Fibroblast of lung (primary cell): ENCODE measurements at places on chromosomes 16 and 17.

- no peak for DNase-seq
These were observed 152.1 kb upstream of the PLCG2 start for GRCh38 chr16:81627024-81627423.

- DNase-seq = no peak
These were observed 38.2 kb upstream of the ZFHX3 start for GRCh38 chr16:73086108-73086507.

DNA sequence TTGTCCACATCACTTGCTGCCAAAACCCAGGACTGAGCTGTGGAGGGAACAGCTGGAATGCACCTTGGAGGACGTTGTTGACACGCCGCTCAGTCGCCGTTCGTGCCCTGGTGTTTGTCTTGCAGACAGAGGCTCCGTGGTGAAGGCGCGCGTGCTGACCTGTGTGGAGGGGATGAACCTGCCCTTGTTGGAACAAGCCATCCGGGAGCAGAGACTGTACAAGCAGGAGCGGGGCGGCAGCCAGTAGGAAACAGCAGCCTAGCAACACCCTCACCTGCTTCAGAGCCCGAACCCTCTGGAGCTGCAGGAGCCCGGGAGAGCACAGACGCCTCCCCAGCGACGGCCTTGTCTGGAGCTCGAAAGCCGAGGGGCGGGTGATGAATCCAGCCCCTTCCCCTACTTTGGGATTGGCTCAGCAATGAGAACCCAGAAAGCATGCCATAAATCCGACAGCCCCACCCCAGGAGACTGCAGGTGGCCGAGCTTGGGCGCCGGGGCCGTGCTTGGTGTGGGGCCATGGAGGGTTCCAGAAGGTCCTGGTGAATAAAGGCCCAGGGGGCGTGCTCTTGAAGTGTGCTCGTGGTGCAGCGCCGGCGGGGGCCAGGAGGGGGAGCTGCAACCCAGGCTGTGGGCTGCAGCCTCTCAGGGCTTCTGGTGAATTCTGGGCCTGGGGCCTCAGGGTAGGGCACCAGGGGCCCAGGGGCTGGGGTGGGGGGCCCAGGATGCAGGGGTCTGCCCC lies 470 bp upstream of the CDK3 start:
- no peak for DNase-seq

DNA sequence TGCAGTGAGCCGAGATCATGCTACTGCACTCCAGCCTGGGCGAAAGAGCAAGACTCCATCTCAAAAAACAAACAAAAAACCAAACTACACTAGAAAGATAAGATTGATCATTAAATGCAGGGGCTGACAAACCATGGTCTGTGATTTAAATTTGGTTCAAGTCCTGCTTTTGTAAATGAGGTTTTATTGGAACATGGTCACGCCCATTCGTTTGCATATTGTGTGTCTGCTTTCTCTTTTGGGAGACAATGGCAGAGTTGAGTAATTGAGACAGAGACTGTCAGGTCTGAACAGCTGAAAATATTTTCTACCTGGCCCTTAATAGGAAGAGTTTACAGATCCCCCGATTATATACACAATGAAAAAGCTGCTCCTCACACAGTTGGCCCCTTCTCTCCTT lies 235.5 kb upstream of the EEF2KMT start:
- no peak for DNase-seq

- no peak for DNase-seq
These were observed 52.3 kb downstream of the MSI2 start for GRCh38 chr17:57308543-57309186.

- DNase-seq = no peak
These were observed 27.4 kb downstream of the RAB11FIP4 start for GRCh38 chr17:31418773-31419350.

- peak; percentile 33 for DNase-seq
These were observed 727 bp upstream of the MBTPS1 start for GRCh38 chr16:84117494-84117843.

DNA sequence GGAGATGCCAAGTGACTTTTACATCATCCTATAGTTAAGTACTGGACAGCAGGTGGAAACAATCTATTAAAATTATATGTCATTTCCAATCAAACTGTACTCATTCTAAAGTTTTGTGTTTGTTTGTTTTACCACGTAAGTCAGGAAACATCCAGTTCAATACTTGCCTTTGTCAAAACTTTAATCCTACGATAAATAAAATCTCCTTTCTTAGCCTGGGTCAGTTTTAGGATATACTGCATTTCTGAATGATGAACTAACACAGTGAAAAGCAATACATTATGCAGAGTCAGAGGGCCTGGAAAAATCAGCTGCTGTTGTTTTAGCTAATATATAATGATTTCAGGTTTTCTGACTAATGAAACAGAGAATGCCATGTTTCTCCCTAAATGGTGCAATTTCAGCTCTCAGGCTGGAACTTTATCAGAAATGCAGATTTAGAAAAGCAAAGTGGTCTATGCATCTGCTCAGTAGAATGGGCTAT lies 756.4 kb downstream of the CDH11 start:
- peak; percentile 39 for DNase-seq

GRCh38 chr17:3906881-3907280 lies 9.4 kb downstream of the P2RX1 start:
- no peak for DNase-seq

DNA sequence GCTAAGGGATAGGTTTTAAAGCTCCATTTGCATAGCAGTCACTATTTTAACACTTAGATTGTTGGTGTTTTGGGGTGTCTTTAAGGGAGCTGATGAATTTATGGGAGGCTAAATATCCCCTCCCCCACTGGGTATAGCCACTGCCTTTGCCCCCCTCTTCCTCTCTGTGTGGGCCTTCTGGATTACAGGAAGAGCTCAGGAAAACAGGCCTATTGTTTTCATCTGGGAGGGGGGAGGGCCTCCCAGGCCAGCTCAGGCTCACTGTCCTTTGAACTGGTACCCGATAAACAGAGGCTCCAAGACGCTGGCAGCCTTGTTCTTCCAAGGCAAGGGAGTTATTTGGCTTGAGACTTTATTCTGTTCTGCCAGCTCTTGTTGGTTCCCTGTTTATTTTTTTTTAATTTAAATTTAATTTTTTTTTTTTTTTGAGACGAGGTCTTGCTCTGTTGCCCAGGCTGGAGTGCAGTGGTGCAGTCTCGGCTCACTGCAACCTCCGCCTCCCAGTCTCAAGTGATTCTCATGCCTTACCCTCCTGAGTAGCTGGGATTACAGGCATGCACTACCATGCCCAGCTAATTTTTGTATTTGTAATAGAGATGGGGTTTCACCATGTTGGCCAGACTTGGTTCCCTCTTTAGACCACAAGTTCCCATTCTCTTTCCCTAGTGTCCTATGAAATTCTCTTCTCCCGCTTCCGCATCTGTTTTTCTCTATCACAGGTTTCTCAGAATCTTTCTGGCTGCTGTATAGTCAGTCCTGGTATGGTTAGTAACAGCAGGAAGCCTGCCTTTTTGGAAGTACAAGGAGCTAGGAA lies 25.1 kb downstream of the MINK1 start:
- DNase-seq = no peak

DNA sequence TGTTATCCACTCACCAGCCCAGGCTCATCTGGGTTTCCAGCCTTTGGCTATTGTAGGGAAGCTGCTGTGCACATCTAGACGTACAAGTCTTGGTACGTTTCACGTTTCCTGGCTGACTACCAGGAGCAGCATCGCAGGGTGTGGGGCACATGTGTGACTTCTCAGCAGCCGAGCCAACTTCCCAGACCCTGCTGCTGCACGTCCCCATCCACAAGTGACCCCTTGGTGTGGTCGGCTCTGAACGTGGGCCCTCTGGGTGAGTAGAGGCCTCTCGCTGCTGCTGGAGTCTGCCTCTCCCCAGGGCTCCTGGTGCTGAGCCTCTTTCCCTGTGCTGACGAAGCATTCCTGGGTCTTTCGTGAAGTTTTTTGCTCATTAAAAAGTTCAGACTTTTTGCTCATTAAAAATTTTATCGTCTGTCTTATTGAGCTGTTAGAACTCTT lies 70.2 kb upstream of the ZNF750 start:
- DNase-seq = no peak

- DNase-seq = peak; percentile 38
These were observed 17.1 kb downstream of the TRAF4 start for GRCh38 chr17:28760601-28761562.

DNA sequence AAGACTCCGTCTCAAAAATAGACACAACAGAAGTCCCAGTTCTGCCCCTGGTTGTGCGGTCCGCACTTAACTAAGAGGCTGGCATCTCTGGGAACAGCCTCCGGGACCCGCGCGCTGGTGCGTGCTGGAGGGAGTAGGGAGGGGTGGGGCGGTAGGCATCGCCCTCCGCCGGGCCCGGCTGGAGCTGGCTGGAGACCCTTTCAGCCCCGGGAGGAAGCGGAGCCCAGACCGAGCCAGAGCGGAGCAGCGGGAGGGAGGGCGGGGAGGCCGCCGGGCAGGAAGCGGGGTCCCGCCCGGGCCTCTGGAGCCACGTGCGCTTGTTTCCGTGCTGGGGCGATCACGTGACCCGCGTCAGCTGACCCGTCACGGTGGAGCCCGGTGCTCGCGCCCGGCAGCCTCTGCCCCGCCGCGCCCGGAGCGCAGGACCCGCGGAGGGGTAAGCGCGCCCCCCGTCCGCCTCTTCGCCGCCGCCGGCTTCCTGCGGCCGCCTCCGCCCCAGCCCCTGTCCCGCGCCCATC lies at the start of gene WDR81:
TSS of gene WDR81 (plus strand) at position 354 of the 518 bp plus-strand sequence. CDS start 256 bp downstream, outside the sequence.
- peak; percentile 90 for DNase-seq

- no peak for DNase-seq
These were observed 222.3 kb downstream of the KATNIP start for GRCh38 chr16:27772093-27772825.

- DNase-seq = no peak
These were observed 193.3 kb downstream of the IRX3 start for GRCh38 chr16:54093281-54093680.

GRCh38 chr16:648071-648780 lies 939 bp upstream of the WDR90 start:
- DNase-seq = no peak

- peak; percentile 89 for DNase-seq
These were observed 4.5 kb downstream of the PMP22 start for GRCh38 chr17:15260376-15261257.

- no peak for DNase-seq
These were observed 46.8 kb downstream of the TMEM132E start for GRCh38 chr17:34626121-34626681.

GRCh38 chr16:49598383-49599170 lies 225.0 kb downstream of the C16orf78 start:
- DNase-seq = no peak

GRCh38 chr17:37698132-37698910 lies 46.5 kb downstream of the HNF1B start:
- peak; percentile 77 for DNase-seq

DNA sequence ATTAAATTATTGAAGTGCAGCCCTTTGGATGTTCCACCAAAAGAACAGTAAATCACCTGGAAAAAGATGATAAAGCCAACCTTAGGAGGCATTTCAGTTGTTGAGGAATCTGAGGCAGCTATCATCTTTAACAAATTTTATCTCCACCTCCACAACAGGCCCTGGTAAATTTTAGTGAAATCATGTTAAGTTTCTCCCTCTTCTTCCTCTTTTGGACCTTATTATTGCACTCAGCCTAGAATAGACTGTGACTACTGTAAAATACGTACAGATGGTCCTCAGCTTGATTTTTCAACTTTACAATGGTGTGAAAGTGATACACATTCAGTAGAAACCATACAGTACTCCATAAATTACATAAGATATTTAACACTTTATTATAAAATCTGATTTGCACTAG lies 90.3 kb downstream of the USP32 start:
- no peak for DNase-seq

DNA sequence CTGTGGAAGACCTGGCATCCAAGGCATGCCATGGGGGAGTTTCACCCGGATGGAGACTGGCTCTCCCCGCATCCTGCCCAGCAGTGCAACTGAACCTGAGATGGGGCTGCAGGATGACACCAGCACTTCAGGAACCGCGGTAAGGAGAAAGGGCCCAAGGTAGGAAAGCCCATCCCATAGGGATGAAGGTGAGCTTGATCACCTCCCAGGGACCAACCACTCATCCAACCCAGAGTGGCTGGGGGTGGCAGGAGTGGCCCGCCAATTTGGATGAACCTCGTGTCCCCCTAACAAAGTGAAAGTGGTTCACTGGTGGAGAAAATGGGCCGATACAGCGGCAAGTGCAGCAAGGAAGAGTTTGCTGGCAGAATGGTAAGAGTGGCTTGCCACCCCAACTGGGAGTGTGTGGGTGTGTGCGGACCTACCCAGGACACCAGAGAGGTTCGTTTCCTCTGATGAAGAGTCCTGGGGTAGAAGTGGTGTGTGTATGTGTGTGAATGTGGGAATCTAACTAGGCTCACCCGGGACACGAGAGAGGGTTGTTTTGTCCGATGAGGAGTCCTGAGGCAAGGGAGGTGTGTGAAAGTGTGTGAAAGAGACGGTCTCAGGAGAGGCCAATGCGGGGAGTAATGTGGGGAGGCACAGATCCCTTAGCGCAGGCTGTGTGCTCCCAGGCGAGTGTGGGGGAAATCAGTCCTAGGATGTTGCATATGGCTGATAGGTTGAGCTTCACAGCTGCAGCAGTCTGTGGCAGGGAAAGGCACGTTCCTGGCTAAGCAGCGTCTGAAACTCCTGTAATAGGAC lies 22.6 kb downstream of the ACSM1 start:
- DNase-seq = no peak

- no peak for DNase-seq
These were observed 93.8 kb downstream of the ZDHHC7 start for GRCh38 chr16:84917492-84917891.

GRCh38 chr17:6408276-6408675 lies 26.6 kb downstream of the AIPL1 start:
- no peak for DNase-seq

DNA sequence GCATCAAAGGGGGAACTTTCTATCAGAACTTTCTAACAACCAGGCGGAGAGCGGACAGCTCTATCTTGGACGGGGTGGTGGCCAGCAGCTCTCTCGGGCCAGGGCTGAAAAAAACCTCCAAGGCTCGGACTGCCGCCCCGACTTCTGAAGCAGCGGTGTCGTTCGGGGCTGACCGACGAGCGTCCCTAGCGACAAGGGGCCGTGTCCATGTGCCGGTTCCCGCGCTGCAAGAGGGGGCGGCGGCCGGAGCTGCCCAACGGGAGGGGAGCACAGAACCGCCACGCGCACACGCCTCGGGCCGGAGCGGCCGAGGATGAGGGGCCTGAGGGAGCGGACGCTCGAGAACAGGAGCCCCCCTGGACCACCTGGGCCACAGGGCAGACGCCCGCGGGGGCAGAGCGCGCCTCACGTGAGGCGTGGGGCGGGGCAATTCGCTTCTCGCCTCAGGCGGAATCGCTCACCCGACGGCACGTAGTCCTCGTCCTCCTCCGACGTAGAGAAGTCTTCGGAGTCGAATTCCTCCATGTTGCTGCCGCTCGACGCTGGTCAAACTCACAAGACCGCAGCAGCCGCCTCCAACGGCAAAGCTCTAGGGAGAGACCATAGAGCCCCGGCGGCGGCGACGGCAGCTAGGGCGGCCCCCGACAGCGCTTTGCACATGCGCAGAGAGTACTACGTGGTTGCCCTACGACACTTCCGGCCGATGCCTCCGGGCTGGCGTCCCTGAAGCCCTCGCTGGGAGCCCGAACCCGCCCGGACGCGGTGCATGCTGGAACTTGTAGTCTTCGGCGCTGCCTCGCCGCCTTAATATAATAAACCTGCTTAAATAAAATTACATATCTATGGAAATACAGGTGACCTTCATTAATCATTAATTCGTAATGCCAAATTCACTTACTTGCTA lies at the start of gene CFDP1:
TSS of gene CFDP1 (minus strand) at position 676 of the 904 bp plus-strand sequence. CDS start at position 525, 151 bp downstream.
- DNase-seq = peak; percentile 95
